Left lung (tissue), 14 donors: ENCODE measurements at places on chromosomes 6 and 20.

DNA sequence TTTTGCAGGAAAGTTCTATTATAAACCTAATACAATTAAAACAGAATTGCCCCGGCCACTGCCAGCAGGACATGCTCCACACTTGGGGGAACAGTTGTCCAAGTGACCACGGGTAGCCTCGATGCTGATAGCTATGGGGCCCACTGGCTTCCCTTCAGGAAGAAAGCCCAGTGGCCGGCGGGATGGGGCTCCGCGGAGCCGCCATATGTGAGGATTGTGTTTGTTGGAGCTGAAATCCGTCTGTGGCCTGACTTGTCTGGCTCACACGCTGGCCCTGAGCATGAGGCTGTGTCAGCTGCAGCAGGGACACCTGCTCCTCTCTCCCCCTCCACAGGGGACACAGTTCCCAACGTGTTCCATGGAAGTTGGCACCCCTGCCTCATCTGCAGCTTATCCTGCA is 46.6 kb downstream of the ZNF831 start:
- no peak for DNase-seq

DNA sequence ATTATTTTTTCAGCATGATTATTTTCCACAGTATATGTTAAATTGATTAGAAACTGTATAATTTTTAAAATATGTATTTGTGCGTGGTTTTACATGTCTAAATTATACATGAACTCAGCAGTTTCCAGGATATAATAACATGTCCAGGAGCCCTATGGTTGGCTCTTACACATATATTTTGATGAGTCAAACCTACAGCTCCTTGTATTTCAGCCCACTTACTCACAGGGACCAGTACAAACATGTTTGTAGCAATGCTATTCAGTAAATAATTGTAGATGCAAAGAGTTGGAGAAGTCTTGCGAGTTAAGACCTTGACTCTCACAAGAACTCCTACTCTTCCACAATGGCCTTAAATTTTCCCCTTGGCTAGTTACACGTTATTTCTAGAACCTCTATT is 107.2 kb upstream of the SASH1 start:
- DNase-seq = no peak

DNA sequence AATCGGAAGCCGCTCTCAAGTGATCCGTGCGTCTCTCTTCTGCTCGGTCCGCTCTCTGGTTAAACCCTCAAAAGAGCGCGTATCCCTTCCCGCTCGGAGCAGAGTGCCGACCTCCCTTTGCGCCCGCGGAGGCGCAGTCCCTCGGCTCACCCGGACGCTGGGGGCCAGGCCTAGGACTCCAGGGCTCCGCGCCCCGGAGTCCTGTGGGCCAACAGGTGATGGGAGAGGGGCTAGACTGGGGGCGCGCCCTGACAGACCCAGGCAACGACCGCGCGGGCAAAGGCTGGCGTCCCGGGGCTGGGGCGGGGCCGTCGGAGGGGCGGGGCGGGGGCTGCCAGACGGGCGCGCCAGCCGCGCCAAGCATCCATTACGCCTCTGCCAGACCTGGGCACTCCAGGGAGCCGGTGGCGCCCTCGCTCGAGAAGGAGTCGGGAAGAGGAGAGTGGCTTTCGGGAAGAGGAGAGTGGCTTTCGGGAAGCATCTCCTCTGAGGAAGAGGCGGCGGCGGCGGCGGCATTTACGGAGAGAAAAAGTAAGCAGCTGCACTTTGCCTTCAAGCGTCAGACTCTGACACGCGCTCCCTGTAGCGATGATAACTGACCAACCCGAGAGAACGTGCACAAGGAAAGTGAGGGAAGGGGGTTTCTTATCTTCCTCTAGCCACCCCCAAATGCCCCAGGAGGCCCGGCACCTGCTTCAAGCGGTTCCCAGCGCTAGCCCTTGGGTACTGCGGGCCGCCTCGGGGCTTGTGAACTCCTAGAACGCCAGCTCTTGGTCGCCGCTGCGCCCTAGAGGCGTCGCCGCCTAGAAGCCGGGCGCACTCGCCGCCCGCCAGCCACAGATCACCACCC is 2.6 kb downstream of the EPHA7 start:
- DNase-seq = peak; percentile 53

DNA sequence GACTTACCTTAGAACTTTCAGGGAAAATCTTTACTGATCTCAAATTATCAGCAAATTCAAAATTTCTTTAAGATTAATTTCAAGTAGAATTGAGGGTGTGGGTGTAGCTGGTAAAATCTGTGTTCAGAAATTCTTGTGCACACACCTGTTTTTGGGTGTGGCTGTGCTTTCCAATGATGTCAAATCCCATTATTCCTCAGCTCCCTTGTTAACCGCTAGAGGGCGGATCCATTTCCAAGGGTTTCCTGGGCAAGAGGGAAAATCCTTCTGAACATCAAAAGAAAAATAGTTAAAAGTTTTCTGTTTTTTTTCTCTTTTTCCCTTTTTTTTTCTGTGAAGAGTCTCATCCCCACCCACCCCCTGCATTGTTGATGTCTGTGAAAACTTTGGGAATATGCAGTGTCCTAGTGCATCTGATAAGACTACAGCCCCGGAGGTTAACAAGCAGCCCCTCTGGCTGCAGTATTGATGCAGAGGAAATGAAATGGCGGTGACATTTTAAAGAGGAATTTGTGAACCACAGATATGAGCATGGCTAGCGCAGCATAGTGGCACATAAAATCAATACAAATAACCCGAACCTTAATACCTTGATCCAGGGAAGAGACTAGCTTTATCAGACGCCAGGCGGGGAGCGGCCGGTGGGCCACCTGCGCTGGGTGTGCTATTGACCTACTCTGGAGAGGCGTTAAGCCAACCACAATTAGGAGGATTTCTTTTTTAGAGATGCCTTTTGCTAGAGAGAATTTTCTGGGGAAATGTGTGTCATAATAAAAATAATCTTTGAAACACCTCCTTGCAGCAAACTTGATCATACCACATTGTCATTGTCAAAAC is 130.9 kb downstream of the FOXA2 start:
- DNase-seq = no peak

DNA sequence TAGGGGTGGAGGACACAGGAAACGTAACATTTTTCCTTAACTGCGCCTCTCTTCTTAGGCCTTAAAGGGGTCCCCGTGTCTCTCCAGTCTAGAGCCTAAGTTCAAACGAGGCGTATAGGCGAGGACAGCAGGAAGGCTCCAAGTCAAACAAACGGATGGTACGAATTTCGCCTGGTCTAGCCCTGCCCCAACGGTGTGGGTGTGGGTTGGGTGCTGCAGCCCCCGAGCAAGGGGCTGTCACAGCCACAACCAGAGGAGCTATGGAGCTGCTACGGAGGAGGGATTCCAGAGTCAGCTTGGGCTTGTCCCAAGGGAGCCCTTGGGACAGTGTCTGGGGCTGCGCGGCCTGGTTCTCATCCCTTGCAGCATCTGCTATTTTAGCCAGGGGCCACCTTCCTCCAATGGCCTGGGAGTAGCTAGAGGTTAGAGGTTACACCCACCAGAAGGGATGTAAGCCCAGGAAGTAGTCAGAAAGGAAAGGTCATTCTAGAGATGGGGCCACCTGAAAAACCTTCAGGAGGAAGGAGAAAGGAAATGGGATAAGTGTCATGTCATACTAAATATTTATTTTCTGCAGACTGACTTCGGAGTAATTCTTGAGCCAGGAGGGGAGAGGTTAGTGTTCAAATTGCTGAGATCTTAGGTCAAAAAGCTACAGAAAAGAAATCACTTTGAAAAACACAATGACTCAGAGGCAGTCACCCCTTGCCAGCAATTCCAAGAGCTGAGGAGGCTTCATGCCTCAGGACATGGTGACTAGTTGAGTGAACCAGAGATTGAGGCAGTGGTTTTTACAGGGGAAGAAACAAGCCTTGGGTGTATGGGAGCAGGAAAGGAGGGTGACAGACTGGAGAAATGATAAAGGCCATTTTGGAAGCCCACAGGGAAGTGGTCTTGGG is 21.7 kb downstream of the VPS52 start:
- no peak for DNase-seq

DNA sequence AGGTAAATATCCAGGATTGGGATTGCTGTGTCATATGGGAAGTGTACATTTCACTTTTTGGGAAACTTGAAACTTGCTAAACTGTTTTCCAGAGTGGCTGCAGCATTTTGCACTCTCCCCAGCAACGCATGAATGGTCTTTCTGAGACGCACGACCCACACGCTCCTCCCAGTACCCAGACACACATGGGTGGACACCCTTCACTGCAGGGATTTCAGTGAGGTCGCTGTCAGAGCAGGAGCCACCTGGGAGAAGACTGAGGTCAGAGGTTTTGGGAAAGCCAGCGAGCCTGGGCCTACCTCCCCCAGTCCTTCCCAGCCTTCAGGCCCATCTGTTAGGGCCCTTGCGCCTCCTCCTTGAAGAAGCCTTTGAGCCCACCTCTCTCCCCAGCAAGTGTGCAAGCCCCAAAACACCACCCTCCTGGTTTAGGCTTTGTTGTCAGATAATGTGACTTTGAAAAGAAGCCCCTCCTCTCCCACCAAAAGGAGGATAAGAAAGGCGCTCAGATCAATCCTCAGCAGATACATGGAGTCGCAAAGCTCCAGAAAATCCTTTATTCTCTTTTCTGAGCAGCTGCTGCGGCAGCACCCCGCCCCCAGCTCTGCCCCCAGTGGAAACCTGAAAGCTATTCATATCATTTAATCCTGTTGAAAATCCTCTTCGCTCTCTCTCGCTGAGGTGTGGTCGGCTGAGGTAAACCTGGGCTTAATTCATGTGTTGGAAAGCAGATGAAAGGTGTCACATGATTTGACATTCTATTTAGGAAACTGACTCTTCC is 12.7 kb upstream of the JAG1 start:
- DNase-seq = no peak

DNA sequence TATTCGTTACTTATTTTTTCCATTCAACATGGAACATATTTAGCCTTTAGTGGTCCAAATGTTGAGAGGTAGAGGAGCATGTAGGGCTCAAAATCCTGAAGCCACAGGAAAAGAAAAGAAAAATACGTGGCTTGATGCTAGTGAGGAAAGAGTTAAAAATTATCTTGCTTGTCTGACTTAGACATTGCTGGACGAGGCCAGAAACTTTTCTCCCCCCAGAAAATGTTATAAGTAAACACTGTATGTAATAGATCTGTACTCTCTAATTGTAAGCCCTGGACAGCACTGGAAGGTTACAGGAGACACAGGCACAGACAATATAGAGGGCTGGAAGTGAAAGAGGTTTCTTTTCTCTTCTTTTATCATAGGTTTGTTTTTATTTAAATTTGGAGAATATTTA is 165.6 kb downstream of the ZFP64 start:
- peak; percentile 30 for DNase-seq

- no peak for DNase-seq
Observed at GRCh38 chr6:12353731-12354130, 63.6 kb downstream of the EDN1 start.

DNA sequence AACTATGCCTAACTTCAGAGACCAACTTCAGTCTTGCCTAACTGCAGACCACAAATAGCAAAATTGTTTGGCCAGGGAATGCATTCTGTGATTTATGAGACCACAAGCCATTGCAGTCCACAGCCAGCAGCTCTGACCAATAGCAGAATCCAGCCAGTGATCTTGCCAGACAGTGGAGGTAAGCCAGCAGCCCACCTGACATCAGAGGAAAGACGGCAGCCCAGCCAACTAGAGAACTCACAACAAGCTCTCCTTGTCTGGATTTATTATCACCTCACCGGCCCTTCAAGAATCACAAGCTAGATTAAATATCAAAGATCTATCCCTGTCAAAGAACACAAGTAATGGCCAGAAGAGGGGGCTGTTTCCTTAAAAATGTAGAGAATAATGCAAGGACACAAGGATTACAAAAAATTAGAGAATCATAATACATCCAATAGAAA is 66.5 kb upstream of the SLC35F1 start:
- no peak for DNase-seq

- DNase-seq = no peak
Observed at GRCh38 chr20:49727894-49728885, 14.5 kb upstream of the B4GALT5 start.

GRCh38 chr6:132380358-132381029 is 20.8 kb downstream of the MOXD1 start:
- DNase-seq = no peak
